Posterior vena cava (tissue), 2 donors: ENCODE measurements at places on chromosomes 5 and 9. TPM values are rescaled to one million over a fixed set of nuclear protein-coding genes. Genes with fewer than 3 reads are reported as not detected.

DNA sequence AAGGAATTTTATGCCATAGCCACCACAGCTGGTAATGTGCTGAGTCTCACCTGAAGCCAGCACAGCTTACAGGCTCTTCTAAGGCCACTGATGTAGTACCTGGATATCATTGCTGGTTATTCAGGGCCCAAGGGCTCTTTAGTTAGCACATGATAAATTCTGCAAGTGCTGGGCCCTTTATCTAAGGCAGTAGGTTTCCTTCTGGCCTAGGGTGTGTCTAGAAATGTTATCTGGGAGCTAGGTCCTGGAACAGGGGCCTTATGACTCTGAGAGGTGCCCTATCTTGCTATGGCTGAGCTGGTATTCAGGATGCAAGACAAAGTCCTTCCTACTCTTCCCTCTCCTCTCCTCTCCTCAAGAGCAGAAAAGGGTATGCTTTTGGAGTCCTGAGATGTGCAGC lies 1424.5 kb upstream of the NUDT12 start:
- DNase-seq: no peak

DNA sequence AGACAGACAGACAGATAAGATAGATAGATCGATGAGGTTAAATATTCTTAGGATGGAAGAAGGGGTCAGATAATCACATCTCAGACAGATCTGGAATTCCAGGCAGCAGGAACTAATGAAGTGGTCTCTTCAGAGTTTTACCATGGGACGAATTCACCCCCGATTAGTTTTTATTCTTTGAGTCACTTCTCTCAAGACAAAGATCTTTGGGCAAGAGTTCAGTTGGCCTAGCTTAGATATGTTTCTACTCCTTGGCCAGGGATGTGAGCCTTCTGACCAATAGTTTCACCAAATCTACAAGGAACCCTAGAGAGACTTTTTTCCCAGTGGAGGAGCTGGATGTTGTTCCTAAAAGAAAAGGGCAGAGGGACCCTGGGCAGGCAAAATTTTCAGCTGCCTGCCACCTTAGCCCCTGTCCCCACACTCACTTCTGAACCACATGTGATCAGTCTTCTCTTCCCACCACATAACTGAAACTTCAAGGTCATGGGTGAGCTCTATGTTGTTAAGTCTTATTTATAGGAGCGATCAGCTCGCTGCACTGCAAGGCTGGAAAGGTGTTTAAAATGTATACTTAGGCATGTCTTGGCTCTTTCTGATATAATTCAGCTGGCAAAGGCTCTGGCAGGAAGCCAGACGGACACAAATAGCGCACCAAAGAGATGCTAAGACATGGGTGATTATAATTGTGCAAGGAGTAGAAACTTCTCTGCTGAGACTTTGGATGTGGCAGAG lies 132.9 kb downstream of the PALM2AKAP2 start:
- DNase-seq: no peak

- no peak for DNase-seq
Observed at GRCh38 chr9:92728831-92729734, 35.5 kb downstream of the BICD2 start.

The JAKMIP2 gene
- 0.42 TPM for total RNA-seq

- DNase-seq: no peak
Observed at GRCh38 chr9:27176971-27177370, 67.9 kb downstream of the TEK start.

DNA sequence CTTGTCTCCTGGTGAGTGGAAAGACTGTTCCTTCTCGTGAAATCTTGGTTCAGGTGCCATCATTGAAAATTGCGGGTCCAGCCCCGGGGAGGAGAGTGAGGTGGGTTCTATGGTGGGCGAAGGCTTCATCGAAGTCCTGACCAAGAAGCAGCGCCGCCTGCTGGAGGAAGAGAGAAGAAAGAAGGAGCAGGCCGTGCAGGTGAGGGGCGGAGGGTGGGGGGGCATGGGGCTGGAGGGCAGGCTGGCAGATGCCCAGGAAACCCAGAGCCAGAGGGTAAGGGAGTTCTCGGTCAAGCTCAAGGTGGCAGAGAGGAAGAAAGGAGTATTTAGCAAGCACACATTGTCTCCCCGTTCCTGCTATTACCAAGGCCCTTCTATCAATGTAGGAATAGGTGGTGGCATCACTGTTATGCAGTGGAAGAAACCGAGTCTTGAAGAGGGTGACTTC lies 24.3 kb upstream of the POMT1 start:
- no peak for DNase-seq

GRCh38 chr9:103530934-103531333 lies 535.8 kb downstream of the CYLC2 start:
- DNase-seq: no peak

- DNase-seq: no peak
Observed at GRCh38 chr5:173556142-173557028, 60.1 kb downstream of the BOD1 start.

GRCh38 chr9:123062351-123063176 lies 29.1 kb downstream of the GPR21 start:
- DNase-seq: no peak
